ENCODE measurements at places on chromosomes 2 and 18.
A peak's percentile ranks its signal among the peaks of the same experiment; 100 is the strongest.

GRCh38 chr2:99522157-99522556 is 32.3 kb upstream of the REV1 start:
- DNase-seq = no peak

DNA sequence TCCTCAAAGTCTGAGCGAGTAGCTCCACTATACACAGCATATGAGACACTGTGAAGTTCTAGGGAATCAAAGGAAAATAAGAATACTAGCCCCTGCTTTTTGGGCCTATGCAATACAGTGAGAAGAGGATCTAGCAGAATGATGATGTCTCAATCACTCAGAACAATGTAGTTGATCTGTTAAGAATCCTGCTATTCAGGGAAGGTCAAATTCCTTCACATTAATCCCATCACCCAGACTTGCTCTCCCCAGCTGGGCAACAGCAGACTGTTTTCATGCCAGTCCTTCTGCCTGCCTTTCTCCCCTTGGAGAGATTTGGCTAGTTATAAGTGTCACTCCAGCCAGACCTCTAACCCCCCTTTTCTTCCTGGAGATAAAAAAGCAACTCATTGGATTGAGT is 230.0 kb upstream of the EPHA4 start:
- DNase-seq = no peak

DNA sequence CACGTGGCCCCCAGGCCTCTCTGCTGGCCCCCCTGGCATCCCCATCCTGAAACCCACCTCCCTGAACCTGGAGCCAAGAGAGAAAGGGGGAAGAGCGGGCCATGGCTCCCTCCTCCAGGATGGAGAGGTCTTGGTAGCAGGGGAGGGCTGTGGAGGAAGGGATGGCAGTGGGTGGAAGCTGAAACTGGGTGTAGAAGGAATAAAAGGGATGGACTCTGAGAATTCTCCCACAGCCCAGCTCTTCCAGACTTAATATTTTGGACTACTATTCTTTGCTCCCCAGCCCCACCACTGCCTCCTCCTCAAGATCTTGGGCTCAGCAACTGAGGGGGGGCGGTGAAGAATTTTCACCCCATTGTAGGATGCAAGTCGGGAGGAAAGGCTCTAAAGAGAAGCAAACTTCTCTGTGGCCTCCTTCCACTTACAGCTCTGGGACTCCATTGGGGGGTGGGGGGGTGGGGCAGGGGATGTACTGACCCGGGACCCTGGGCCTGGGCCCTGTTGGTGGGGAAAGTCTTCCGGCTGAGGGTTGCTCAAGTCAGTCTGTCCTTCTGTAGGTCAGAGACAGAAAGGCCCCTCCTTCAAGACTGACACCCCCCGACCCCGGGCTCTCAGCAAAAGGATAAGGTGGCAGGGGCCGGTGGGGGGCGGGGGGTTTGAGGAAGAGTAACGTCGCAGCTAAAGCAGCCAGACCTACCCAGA is 501 bp downstream of the TNS1 start:
- DNase-seq = no peak

DNA sequence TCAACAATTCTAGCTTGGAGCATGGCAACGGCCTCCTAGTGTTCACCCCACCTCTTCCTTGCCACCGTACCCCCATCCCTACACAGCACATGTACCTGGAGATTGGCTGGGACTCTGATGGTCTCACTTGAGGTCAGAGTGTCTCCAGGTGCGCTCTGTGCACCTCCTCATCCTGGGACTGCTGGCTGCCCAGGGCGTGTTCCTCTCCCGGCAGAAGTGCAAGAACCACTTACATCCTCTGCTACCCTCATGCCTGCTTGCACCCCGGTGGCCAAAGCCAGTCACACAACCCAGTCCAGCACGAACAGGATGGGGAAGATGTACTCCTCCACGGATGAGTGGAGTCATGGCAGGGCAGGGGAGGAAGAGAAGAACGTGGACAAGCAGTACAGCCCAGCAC is 151.5 kb downstream of the ASB1 start:
- DNase-seq = no peak

DNA sequence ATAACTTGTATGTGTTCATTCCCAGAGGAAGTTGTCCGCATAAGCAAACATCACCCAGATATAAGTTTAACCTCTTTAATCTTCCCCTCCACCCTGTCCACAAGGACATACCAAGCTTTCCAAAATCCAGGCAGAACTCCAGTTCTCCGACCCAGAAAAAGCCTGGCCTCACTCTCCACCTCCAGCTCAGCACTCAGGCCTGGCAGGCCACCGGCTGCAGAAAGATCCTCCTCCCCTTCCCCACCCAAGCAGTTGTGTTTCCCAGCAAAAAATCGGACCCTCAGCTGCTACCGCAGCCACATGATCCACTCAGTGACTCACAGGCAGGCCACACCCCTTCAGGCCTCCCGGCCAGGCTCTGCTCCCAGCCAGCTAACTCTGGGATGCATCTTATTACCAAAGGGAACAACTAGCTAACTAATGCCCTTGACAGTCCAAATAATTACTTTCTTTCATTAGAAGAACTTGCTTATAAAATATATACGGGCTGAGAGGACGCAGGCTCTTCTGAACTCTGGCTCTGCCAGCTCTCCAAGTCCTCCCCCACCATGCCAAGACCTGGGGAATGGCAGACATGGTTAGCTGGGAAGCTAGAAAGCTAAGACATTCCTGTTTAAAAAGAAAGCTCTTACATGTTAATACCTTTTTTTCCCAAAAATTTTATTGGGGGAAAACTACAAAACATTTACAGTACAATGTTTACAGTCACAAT is 4.5 kb downstream of the ZFP36L2 start:
- DNase-seq = peak; percentile 98

GRCh38 chr2:229153951-229154350 is 117.1 kb downstream of the PID1 start:
- DNase-seq = peak; percentile 78

GRCh38 chr18:77024476-77024875 is 108.1 kb downstream of the MBP start:
- no peak for DNase-seq

DNA sequence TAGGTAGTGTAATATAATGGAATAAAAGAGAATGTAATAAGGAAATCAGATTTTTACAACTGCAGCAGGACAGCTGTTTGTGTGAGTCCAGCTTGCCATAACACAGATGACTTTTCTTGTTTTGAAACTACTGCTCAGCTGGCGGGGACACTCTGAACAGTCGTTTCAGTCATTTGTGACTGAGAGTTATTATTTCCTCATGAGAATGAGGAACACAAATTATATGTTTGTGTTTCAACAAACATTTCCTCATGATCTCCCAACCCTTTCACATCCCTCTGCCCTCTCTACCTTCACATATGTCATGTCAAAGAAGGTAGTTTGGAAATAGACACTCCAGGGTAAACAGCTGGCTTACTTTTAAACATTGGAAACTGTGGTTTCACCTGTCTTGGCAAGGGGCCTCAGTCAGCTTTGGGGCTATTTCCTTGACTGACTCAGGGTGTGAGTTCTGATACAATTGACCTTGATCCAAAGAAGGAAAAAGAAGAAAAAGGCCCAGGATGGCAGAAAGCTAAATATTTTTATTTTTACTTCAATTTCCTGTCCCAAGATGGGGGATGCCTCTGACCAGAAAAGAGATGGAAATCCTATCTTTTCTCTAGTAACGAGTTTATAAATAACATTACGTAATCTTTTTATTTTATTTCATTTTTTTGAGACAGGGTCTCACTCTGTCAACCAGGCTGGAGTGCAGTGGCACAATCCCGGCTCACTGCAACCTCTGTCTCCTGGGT is 593 bp downstream of the SP140L start:
- peak; percentile 6 for DNase-seq

- DNase-seq = peak; percentile 75
Measured at GRCh38 chr2:145230546-145230945, 710.6 kb upstream of the ZEB2 start.

GRCh38 chr2:101612019-101612418 is 85.5 kb upstream of the MAP4K4 start:
- no peak for DNase-seq

DNA sequence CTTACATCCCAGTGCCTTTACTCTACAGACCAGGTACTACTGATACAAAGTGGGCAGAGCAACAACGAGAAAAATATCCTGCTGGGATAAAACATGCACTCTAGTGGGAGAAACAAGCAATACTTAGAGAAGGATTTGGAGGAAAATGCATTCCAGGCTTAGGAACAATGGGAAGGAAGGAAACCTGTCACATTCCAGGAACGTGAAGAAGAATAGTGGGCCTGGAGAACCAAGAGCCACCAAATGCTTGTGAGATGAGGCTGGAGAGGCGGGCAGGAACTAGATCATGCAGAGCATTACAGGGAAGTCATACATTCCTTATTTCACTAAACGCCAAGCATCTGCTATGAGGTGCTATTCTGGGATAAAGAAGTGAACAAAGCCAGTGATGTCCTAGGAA is 342.3 kb downstream of the DCC start:
- DNase-seq = no peak

GRCh38 chr18:68172842-68173549 is 541.9 kb downstream of the TMX3 start:
- no peak for DNase-seq

DNA sequence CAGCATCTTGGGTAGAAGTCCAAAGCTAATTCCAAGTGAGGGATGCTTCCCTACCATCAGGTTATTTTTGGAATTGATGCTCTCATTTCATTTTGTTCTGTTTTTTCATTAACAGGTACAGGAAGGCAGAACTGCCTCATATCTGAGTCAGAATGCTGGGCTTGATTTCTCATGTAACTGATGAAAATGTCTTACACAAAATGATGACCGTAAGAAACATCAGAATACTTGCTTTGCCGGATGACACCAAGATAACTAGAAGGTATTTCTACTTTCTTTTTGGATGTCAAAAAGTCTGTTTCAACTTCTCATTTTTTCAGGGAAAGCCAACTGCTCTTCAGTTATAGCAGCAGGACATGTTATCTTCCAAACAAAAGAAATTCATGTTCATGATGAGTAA is 62.6 kb downstream of the ETAA1 start:
- no peak for DNase-seq

GRCh38 chr2:186728631-186729030 is 34.8 kb downstream of the FAM171B start:
- DNase-seq = no peak

GRCh38 chr2:197704434-197705120 is 592 bp upstream of the MARS2 start:
- DNase-seq = no peak

DNA sequence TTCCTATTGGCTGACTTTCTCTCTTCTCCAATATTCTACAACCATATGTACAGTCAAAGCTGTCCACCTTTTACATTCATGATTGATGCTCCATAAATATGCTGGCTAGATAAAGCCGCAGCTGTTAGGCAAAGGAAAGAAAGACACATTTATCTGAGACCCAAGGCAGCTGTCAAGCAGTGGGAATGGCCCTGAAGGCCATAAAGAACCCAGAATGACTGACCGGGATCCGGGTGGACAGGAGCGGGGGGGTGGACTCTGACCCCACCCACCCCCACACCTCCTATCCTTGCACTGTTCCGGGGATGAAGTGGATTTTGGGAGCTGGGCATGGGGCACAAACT is 116.4 kb downstream of the RTP5 start:
- DNase-seq = no peak

- no peak for DNase-seq
Measured at GRCh38 chr2:230614913-230615332, 97.7 kb upstream of the CAB39 start.

- peak; percentile 58 for DNase-seq
Measured at GRCh38 chr18:24837066-24837465, 376.6 kb downstream of the HRH4 start.

- no peak for DNase-seq
Measured at GRCh38 chr2:139357972-139358371, 577.8 kb upstream of the NXPH2 start.

GRCh38 chr2:236311286-236311685 is 47.1 kb upstream of the ASB18 start:
- no peak for DNase-seq

- DNase-seq = no peak
Measured at GRCh38 chr2:224444021-224444420, 42.1 kb upstream of the FAM124B start.

DNA sequence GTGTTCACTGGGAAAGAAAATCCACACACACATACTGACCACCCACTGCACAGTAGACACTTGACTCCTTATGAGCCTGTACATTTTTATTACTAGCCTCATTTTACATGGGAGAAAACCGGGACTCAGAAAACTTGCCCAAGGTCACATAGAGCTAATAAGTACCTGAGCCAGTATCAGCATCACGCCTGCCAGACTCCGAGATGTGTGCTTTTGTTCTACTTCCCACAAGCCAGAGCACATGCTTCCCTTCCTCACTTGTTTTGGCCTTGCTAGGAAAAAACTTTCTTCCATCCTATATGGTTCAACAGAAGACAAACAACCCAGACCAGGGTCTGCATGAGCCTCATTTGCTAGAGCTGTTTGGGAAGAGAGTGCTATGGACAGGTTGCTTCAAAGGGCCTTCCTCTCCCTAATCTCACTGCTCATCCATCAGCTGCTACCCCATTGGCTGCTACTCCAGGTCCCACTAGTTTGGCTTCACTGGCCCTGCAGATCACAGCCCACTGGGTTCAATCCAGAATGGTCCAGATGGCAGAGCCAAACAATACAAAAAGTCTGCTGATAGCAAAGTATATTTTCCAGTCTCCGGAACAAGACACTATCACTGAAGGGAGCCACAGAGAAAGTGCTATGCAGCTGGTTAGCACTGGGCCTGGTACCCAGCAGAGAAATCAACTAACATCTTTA is 63.9 kb downstream of the STK39 start:
- no peak for DNase-seq

- peak; percentile 83 for DNase-seq
Measured at GRCh38 chr2:96869281-96869821, 529 bp downstream of the SEMA4C start.

- peak; percentile 15 for DNase-seq
Measured at GRCh38 chr2:215136669-215137328, 1.6 kb downstream of the ABCA12 start.

DNA sequence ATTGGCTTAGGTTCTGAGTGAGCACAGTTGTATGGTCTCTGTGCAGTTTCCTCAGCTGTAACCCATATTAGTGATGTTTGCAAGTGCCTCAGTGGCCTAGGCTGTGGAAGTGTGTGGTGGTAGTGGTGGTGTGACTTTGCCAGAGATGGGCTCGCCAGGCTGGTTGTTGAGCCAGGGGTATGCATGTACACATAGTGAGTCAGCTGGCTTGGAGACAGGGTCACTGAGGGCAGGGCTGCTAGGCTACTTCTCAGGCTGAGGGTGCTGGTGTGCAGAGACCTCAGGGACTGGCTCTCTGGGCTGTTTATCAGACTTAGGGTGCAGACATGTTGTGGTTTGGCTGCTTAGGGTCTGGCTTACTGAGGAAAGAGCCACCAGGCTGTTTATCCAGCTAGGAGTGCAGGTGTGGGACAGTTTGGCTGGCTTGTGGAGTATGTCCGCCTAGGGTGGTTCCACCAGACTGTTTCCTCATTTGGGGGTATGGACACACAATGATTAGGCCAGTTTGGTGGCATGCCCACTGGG is 15.0 kb downstream of the APLF start:
- DNase-seq = no peak

DNA sequence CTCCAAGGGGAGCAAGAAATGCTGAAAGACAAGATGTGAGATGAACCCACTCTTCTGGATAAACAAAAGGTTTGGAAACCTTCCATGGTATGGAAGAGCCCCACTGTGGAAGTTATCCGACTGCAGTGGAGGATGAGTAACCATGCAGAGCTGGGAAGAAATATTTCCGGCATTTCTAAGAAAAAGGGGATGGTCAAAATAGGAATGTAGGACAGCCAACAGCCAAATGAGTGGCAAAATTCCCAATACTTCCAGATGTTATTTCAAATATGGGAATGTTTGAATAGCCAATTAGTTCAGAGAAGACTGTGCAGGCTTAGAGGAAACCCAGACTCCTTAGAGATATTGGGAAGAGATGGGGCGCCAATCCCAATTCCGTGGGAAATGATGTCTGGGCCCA is 246.8 kb downstream of the RAD51AP2 start:
- no peak for DNase-seq

GRCh38 chr2:71596011-71596410 is 142.7 kb downstream of the DYSF start:
- DNase-seq = peak; percentile 14
